ENCODE measurements at places on chromosomes 1 and 21.

DNA sequence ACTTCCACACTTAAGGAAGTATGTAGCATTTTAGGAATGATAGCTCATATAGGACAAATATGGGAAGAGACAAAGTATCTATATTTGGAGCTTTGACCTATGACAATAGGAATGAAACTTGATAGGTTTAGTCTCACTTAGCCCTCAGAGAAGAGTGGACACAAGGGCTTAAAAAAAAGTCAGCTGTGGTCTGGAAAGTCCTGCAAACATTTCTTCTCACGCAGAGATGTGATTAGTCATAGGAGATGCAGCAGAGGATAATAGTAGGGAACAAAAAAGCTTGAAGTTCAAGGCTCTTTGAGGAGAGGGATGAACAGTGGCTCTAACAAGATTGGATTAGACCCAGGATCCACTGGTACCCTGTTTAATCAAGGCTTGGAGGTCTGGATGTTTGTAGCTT is 14.8 kb upstream of the RNF220 start:
- no peak for DNase-seq

- DNase-seq = peak; percentile 92
These were observed 430.5 kb downstream of the HLX start for GRCh38 chr1:221309723-221310122.

GRCh38 chr1:210558302-210558701 is 229.6 kb downstream of the HHAT start:
- DNase-seq = peak; percentile 77

DNA sequence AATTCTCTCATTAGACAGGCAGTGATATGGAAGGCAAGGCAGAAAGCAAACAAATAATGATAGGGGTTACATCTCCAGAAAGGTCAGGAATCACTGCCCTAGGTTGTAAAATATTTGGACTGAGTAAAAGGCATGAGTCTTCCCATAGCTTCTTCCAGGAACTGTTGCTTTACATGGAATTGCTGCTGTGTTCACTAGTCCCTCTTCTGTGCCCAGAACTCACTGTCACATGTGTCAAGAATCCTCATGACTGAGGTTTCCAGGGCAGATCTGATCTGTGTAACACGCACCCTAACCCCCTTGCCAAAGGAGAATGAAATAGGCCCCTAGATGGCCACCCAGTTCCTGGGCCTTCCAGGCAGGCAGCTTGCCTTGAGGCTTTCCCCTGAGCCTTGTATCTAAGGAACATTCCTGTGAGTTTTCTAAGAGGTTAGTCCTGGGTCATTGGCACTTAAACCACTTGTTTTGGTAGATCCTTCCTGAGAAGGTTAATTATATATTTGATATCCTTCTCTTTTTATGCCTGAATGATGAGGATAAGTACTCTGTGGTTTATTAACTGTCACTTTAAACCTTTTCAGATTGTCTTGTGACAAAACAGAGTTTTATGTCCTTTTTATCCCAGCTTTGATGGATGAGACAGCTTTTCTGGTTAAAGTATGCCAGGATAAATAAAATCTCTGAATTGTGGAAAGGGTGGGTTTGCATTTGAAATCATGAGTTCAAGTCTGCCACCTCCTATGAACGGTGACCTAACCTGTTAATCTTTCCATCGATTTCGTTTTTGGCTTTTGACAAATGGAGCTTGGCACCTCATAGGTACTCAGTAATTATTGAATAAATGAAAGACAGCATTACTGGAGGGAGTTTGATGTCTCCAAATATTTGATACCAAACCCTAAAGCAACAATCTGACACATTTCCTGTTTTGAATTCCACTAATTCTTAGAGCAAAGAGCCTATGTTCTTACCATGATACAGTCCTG is 163.3 kb downstream of the DHRS3 start:
- peak; percentile 93 for DNase-seq

DNA sequence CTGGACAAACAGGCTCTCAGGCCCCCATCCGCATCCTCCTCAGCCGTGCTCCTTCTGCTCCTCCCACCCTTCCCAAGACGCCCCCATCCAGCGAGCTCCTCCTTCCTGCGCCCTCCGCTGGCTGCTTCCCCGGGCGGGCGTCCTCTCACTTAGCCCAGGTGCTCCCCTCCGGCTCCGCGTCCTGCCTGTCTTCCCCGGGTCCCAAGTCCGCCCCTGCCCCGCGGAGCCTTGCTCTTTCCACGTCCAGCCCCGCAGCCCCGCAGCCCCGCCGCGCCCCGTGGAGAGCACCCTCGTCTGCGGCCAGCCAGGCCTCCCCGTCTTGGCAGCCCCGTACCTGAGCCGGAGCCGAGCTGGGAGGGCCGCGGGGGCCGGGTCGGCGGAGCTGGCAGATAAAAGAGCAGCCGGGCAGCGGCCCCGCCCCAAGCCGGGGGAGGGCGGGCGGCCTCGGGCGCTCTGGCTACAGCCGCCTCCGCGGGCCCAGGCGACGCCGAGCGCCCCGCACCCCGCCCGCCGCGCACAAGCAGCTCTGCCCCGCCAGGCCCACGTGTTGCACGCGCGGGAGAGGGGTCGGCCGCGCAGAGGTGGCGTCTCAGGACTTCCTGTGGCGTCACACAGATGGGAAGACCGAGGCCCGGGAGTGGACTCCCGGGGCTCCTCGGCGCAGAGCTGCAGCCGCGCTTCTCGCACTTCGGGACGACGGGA is at the start of gene PAQR7:
Gene PAQR7, minus strand, starts transcription at position 555 of the 702 bp plus-strand sequence. CDS start 11,869 bp downstream, outside the sequence.
- peak; percentile 77 for DNase-seq

DNA sequence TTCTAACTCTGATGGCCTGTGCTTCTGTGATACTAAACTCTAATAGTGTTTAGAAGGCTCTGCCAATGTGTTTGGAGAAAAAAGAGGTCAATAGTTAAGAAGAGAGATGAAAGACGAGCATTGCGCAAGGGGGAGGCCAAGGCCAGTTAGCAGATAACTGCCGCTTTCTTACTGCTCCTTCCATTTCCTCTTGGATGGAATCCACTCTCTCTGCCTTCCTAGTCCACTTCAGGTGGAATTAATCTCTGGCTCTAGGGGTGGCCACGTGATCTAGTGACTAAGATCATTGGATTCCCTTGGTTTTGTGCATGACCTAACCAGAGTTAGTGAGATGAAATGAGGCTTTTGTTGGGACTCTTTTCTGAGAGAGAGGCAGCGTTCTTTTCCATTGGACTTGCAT is 148.3 kb downstream of the ACTL8 start:
- no peak for DNase-seq

DNA sequence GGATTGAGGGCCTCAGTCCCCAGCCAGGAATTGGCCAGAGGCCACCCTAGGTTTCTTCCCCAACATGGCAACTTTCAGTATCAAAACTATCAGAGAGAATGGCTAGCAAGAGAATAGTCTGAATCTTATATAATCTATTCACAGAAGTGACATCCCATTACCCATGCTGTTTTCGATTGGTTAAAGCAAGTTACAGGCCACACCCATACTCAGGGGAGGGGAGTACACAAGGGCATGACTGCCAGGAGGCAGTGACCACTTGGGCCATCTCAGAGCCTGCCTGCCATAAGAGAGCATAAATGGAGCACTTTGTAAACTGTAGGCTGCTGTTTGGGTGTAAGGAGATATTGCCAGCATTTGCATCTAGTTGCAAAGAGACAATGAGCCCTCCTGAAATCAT is 65.4 kb downstream of the FAM163A start:
- DNase-seq = no peak

- DNase-seq = no peak
These were observed 86.7 kb upstream of the USP24 start for GRCh38 chr1:55301912-55302311.

- no peak for DNase-seq
These were observed 364.3 kb upstream of the PTBP2 start for GRCh38 chr1:96357141-96357765.

GRCh38 chr21:14582934-14583628 is 37.0 kb upstream of the SAMSN1 start:
- DNase-seq = no peak

DNA sequence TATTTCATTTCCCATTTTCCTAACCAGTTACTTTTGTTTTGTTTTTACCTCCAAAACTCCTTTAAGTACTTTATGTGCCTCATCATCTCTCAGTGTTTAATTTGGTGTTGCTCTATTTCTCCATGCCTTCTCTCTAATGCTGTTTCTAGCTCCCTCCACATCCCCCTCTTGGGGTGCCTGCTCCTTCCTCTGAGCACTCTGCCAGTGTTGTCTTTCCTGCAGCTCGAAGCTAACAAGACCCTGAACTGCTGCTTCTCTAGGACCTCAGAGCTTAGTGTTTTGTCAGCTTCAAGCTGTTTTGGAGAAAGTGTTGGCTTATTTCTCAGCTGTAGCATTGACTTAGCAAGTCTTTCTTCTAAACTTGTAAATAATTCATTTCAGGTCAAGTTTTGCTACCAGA is 290.6 kb downstream of the DPYD start:
- DNase-seq = peak; percentile 36

DNA sequence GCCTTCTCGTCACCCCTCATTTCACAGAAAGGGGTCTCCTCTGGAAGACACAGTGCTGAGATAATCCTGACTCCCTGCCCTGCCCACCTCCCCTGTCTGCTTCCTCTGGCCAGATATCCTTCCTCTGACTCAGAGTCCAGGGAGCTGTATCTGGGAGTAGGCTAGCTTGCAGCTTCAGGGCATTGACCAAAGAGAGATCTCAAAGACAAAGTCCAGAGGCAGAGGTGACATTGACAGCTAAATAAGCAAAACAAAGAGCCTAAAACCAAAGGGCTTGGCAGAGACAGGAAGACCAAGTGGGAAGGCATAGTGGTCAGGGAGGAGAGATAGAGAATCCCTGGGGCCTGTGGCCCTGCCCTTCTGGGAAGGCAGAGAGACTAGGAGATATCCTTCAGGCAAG is 64.9 kb downstream of the TNR start:
- no peak for DNase-seq

DNA sequence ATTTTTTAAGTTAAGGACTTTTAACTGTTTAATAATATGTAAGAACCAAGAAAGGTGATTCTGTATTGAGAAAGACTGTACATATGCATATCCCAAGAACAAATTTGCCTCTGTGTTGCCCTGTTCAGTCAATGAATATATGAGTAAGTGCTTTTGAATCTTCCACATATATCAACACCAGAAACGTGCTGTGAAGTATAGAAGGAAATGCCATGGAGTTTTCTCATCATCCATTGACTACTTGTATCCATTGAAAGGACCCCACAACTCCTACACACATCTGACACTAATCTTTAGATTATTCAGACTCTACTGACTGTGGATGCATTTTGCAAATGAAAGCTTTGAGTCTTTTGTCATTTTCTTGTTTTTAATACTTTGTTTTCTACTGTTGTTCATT is 366.9 kb downstream of the S1PR1 start:
- DNase-seq = no peak

DNA sequence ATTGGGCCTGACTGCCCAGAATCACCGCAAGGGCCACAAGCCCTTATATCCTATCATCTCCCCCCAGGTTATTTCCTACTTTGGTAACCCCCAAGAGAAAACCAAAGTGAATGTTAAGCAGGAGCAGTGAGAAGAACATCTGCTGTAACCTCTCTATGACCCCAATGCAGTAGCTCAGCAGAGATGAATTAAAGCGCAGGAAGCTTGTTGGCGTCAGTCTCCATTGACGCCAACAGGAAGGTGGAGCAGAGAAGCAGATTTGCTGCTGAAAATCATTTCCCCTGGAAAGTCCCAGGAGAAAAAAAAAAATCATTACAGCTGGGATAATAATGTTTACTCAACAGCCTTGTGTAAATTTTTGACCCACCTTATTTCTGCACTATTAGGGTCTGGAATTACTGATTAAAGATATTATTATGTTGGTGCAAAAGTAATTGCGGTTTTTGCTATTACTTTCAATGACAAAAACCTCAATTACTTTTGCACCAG is 33.2 kb upstream of the FAM163A start:
- DNase-seq = peak; percentile 42

GRCh38 chr1:98049370-98050135 is 128.7 kb upstream of the DPYD start:
- DNase-seq = no peak

DNA sequence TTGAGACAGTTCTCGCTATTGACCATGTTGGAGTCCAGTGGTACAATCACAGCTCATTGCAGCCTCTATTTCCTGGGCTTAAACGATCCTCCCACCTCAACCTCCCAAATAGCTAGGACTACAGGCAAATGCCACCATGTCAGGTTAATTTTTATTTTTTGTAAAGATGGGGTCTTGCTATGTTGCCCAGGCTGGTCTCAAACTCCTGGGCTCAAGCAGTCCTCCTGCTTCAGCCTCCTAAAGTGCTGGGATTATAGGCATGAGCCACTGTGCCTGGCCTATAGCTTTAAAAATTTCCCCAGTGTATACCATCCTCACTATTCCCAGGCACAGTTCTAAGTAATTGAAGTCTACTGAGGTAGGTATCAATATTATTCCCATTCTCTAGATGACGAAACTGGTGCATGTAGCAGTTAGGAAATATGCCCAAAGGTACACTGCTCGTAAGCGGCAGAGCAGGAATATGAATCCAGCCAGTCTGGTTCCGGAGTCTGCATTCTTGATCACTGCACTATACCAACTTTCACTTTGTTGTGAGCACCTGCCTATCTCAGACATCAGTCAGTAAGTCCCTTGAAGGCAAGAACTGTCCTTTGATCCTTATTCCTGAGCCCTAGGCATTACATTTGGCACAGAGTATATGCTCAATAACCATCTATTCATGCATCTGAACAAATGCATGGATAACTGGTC is 11.5 kb upstream of the SRP9 start:
- DNase-seq = no peak

DNA sequence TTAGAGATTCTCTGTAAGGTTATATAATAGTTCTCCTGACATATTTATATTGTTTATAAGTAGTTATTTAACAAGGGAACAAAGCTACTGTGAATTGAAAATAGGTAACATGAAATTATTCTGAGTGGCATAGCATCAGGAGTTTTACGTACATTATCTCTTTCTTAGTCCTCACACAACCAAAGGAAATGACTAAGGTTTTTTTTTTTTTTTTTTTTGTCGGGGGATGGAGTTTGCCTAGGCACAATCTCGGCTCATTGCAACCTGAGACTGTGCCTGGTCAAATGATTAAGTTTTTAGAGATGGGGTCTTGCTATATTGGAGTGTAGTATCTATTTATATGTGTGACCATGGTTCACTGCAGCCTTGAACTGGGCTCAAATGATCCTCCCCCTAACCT is 24.9 kb downstream of the TMED5 start:
- DNase-seq = no peak

GRCh38 chr1:247366926-247367645 is 35.4 kb upstream of the ZNF496 start:
- DNase-seq = no peak

- peak; percentile 67 for DNase-seq
These were observed 10.7 kb downstream of the RAB42 start for GRCh38 chr1:28602536-28603439.

DNA sequence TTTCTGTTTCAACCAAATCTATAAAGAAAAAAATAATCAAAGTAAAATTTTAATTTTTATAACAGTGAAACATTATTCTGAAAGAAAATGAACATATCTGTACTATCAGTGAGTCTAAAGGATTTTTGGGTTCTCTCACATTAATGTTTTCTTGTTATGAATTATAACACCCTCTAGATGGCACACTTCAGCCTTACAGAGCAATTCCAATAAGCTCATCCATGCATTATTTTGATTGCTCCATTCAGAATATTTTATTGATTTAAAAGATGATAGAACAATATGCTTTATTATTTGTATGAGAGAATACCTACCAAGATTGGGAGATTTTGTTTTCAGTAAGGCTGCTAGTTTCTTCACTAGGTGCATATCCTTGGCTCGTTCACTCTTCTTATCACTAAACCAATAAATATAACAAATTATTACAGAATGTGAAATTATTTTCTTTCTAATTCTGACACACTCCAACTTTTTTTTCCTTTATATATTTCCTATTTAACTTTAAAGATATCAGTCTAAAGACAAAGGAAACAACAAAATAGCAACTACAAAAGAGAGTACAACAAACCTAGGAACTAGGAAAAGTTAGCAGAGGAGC is 82.4 kb downstream of the RAB3GAP2 start:
- peak; percentile 72 for DNase-seq
